ENCODE measurements at places on chromosomes 4 and X.

GRCh38 chr4:10273030-10273429 lies 156.4 kb upstream of the WDR1 start:
- DNase-seq, result no peak

GRCh38 chr4:4693755-4694295 lies 152.0 kb upstream of the STX18 start:
- no peak for DNase-seq

DNA sequence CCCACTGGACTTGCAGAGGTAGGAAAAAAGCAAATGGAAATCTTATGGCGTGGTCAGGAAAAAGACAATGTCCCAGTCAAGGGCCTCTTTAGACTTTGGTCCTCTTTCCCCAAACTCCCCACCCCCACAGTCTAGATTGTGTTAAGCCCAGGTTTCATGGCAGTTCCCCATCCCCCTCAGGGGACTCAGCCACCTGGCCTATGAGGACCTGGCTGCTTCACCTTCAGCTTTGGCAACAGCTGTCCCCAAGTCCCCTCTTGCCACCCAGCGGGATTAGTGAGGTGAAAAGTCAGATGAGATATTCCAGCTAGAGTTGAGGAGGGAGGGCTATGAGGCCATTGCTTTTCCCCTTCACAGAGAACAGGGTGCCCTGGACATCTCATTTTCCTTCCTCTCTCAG lies 457 bp downstream of the RIPPLY1 start:
- DNase-seq, result no peak

- DNase-seq, result no peak
Measured at GRCh38 chrX:3066555-3066954, 25.3 kb downstream of the ARSF start.

- DNase-seq, result no peak
Measured at GRCh38 chr4:12110627-12111026, 681.9 kb upstream of the HS3ST1 start.

DNA sequence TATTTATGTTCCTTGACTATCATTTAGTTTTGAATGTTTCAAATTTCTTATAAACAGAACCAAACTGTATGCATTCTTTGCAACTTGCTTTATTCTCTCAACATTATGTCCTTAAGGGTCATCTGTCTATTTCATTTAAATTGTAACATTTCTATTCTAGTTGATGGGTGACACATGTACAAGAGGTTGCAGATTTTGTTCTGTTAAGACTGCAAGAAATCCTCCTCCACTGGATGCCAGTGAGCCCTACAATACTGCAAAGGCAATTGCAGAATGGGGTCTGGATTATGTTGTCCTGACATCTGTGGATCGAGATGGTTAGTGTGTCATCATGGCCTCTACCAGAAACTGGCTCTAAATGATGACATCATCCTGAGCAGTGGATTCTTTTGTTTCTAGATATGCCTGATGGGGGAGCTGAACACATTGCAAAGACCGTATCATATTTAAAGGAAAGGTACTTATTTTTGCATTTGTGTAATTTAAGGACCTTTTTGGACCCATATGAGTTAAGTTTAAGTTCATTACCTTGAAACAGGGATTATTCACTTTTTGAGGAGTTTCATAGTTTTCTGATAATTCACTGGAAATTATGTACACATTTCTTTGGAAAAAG lies 6.1 kb downstream of the LIAS start:
- no peak for DNase-seq

DNA sequence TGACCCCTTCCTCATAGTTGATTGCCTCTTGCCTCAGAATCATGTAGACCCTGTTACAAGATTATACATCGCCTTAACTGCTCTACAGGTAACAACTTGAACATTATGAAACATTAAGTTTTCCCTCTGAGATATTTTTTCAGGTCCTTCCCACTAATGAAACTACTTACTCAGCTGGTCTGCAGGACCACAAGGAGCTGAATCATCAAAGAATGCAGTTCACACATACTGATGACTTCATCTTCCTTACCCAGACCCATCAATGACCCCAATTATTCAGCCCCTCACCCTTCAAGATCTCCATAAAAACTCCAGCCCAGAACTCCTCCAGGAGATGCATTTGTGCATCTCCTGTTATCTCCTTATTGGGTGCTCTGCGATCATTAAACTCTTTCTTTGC lies 720.9 kb downstream of the RAPGEF2 start:
- no peak for DNase-seq

DNA sequence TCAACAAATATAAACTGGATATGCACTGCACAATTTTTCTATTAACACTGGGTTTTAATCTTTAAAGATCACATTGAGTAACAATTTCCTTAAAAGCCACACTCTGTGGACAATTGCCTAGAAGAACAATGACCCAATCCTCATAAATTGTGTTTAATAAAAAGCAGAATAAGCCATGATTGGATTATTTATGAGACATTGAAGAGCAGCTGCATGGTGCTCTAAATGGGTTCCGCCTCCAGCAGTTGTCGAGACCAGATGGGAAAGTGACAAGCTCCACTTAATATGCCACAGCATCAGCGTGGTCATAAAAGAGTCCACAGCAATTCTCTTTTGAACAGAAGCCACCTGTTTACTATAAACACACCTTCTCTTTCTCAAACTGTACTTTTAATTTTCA lies 635.2 kb upstream of the FRG1 start:
- no peak for DNase-seq

DNA sequence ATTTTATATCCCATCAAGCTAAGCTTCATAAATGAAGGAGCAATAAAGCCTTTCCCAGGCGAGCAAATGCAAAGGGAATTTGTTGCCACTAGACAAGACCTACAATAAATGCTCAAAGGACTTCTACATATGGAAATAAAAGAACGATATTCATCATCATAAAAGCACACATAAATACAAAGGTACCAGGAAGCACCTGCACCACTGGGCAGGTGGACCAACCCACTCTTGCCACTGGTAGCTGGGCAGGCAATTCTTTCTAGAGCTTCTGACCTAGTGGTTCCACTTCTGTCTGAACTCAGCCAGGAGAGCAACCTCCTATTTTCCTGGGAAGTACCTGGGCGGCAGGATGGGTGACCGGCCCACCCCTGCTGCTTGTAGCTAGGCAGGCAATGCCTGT lies 237.2 kb upstream of the ITM2A start:
- no peak for DNase-seq

GRCh38 chr4:186297013-186297645 lies 31.1 kb downstream of the F11 start:
- no peak for DNase-seq

- DNase-seq, result no peak
Measured at GRCh38 chr4:86847571-86847970, 1.6 kb downstream of the SLC10A6 start.

GRCh38 chr4:81378386-81378785 lies 93.3 kb downstream of the RASGEF1B start:
- no peak for DNase-seq

DNA sequence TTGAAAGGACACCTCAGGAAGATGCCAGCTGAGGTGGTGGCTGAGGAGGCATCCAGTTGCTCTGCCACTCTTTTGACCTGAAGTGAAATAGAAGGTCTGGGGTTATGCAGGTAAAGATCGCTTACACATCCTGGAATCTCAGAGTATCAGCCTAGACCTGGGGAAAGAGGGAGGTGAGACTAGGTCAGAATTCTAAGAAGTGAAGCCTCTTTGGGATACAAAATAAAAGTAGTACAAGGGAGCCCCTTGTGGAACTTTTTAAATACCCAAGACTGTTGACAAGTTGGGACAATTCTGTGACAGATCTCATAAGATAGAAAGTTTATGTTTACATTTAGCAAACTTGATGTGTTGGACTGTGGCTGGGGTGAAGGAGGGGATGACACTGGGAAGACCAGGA lies 263.1 kb downstream of the SPRY1 start:
- DNase-seq, result no peak

DNA sequence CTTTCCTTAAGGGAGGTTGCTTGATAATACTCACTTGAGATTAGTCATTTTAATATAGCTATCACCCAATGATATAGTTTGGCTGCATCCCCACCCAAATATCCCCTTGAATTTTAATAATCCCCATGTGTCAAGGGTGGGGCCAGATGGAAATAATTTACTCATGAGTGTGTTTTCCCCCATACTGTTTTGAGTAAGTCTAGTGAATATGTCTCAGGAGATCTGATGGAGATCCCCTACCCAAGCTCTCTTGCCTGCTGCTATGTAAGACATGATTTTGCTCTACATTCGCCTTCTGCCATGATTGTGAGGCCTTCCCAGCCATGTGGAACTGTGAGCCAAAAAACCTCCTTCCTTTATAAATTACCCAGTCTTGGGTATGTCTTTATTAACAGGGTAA lies 539.7 kb upstream of the GRID2 start:
- no peak for DNase-seq

DNA sequence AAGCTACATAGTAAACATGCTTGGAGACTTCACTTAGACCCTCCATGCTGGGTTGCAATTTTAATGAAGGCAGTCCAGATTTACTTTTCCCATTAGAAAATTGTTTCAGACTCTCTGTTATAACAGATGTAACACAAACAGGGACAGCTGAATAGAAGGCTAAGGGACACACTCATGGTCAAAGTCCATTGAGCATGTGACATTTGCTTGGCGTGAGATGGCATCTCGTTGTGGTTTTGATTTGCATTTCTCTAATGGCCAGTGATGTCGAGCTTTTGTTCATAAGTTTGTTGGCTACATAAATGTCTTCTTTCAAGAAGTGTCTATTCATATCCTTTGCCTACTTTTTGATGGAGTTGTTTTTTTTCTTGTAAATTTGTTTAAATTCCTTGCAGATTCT lies 358.2 kb upstream of the CLNK start:
- no peak for DNase-seq

GRCh38 chr4:104365618-104366017 lies 129.1 kb downstream of the CXXC4 start:
- no peak for DNase-seq

GRCh38 chrX:45852884-45853283 lies 652.2 kb upstream of the DIPK2B start:
- no peak for DNase-seq

Measured in activated CD4-positive, CD25-positive, alpha-beta regulatory T cell (primary cell).